ENCODE measurements at places on chromosomes 1 and 21.

DNA sequence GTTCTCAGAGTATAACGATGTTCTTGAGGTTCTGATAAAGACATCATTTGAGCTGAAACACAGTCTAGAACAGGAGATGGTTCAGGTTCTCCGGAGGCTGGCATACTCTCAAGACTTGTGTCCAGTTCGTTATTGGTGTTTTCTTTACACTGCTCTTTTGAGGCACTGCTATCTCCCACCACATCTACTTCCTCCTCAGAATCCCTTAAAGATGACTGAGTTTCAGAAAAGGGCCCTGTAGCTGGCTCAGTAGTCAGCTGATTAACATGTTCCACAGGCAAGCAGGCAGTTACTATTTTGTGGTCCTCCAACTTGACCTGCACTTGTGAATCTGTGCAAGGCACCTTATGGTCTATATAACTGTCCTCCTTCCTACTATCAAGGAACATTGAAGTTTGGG lies 50.2 kb downstream of the ZZZ3 start:
- no peak for DNase-seq

GRCh38 chr1:210618369-210618768 lies 289.7 kb downstream of the HHAT start:
- no peak for DNase-seq

GRCh38 chr1:6419397-6419803 lies 319 bp downstream of the HES2 start:
- no peak for DNase-seq

- no peak for DNase-seq
These were observed 13.7 kb upstream of the KRTAP19-5 start for GRCh38 chr21:30515681-30516080.

DNA sequence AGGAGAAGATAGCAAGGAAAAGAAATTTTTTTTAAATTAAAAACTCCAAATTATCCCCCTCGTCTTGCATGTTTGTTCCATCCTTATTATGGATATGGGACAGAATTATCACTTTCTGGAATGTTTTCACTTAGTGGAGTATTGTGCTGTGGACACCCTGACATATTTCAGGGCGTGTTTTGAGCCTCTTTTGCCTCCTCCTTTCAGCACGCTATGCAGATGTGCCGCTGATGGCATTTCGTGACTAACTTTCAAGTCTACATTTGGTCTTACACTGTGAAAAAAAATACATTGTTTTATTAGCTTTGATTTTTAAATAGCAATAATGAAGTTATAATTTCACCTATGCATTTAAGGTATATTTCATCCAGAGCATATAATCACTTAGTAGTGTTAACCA lies 738.7 kb downstream of the LTN1 start:
- DNase-seq = no peak

DNA sequence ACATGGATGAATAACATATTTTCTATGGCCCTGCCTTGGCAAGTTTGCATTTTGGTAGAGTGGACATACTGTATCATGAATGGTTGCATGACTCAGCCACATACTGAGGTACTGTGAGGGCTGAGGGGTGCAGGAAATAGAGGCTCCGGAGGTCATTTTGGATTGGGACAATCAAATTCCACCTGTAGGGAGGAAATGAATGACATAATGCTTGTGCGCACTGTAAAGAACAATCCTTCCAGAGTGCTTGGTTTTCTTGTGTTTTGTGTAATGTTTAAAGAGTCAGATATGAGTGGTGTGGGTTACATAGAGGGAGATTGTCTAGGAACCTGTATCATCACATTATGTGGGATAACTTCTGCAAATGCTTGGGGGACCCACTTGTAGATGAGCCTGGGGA lies 329.9 kb upstream of the PROX1 start:
- DNase-seq = no peak

- DNase-seq = no peak
These were observed 19.3 kb downstream of the TTC39A start for GRCh38 chr1:51310871-51311613.

DNA sequence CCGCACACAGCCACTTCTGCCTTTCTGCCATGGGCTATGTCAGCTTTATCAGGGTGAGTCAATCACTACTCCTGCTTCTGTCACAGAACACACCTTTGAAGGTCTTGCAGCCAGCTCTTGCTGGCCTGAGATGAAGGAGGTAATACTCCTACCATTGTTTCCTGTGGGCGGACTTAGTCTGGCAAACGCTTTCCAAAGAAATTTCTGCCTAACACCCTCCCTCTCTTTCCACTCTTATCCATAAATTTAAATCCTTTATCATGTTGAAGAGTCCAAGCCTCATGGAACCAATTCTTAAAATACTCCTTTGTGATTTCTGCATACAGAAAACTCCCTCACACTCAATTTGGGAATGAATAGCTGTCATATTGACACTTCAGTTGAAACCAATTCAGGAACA lies 633.1 kb upstream of the CHRM3 start:
- no peak for DNase-seq

- DNase-seq = no peak
These were observed 40.1 kb downstream of the RSPH1 start for GRCh38 chr21:42455754-42456440.
